ENCODE measurements at places on chromosomes 13 and 19.

DNA sequence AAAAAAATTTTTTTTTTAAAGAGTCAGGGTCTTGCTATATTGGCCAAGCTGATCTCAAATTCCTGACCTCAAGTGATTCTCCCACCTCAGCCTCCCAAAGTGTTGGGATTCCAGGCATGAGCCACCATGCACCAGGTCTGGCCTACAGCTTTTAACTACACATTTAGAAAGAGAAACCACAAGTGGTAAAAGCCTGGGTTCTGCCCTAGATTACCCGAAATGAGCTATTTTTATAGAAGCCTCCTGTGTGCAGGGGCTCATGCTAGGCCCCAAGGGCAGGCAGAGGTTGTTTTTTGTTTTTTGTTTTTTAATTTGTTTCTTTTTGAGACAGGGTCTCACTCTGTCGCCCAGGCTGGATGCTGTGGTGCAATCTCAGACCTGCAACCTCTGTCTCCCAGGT is 14.0 kb upstream of the MYADM start:
- DNase-seq = no peak

GRCh38 chr13:110306960-110307766 is at the start of the genes COL4A1 and COL4A2:
Gene COL4A1 (minus strand): TSS chr13:110307157. CDS start chr13:110307027, 130 bp downstream.
Gene COL4A2 (plus strand): TSS chr13:110307284. CDS start chr13:110307904, 620 bp downstream.
- no peak for DNase-seq

DNA sequence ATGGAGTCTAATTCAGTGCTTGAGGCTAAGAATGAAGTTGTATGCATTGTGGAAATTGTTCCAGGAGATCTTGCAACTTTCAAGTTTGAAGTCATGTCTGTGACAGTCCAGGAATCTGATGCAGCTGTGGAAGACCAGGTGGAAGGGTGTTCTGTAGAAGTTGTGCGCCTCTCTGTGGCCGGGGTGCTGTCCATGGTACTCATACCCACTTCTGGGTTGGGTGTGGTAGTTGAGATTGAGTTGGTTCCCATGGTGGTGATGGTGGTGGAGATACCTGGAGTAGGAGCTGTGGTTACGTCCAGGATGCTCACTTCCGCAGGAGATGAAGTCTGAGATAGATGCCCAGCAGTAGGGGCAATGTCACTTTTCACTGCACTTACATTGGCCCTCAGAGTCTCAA is 44.3 kb downstream of the MUC16 start:
- no peak for DNase-seq

GRCh38 chr19:1472231-1473084 is 6.6 kb downstream of the C19orf25 start:
- DNase-seq = no peak

DNA sequence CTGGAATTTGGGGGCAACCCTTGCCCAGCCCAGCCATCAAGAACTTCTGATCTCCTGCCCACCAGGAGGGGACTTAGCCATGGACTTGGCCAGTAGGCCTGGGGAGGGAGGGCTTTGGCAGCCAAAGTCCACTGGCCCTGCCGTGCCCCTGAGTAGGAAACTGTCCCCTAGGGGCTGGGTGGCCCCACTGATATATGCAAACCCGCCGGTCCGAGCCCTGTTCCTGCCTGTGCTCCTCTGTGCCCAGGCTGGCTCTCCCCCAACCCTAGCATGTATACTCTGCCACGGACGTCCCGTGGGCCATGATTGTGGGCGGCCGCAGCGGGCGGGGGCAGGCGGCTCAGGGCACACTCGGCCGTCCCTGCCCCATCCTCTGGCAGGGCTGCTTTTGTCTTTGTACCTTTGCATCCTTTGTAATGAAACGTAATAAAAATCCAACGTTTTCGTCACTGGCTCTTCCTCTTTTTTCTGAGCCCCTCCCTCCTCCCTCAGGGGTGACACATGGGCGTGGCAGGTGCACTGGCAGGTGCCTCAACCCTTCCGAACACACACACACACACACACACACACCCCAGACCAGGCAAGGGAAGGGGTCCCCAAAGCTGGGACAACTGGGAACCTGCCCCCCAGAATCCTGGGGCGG is 9.1 kb downstream of the COMP start:
- no peak for DNase-seq

GRCh38 chr19:40625406-40626120 is 24.4 kb downstream of the LTBP4 start:
- no peak for DNase-seq

GRCh38 chr19:10334588-10335351 is 1.4 kb upstream of the RAVER1 start:
- no peak for DNase-seq

- no peak for DNase-seq
Observed at GRCh38 chr19:49456326-49456725, 3.3 kb downstream of the ALDH16A1 start.

Measured in stimulated activated naive CD4-positive, alpha-beta T cell treated with Interleukin-2 at 50 U/mL for 16 hours (primary cell).